Activated naive CD8-positive, alpha-beta T cell treated with anti-CD3 and anti-CD28 coated beads, Interleukin-2, amount 50 U/mL, for 24 hours (primary cell): ENCODE measurements at places on chromosomes 13 and 19.

GRCh38 chr13:50156140-50156539, 140.9 kb downstream of the KCNRG start:
- peaks cover 7% of the 10 kb centered on the region for H3K27me3 ChIP-seq
- no peak overlapping the region for H3K4me3 ChIP-seq
- H3K4me1 ChIP-seq, result peaks cover 26% of the 10 kb centered on the region

DNA sequence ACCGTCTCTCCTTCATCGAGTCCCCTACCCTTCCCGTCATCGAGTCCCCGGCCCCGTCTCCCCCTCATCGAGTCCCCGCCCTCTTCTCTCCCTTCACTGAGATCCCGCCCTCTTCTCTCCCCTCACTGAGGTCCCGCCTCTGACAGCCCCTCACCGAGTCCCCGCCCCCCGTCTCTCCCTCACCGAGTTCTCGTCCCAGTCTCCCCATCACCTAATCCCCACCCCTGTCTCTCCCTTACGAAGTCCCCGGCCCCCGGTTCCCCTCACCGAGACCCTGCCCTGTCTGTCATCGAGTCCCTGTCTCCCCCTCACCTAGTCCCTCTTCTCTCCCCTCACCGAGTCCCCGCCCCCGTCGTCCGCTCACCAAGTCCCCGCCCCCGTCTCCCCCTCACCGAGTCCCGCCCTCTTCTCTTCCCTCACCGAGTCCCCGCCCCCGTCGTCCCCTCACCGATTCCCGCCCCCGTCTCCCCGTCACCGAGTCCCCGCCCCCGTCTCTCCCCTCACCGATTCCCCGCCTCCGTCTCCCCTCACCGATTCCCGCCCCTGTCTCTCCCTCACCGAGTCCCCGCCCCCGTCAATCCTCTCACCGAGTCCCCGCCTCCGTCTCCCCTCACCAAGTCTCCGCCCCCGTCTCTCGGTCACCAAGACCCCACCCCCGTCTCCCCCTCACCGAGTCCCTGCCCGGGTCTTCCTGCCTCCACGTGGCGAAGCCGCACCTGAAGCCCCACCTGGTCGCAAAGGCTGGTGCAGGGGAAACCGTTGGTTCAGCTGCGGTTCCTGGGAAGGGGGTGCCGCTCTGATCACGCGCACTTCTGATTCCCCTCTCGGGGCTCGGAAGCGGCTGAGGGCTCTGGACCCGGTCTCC, 23.9 kb upstream of the ZNF846 start:
- peak; percentile 91 for DNase-seq
- H3K27ac ChIP-seq, result peak overlapping the region; percentile 75
- no peaks in the 10 kb centered on the region for H3K36me3 ChIP-seq
- H3K4me1 ChIP-seq, result peaks cover 32% of the 10 kb centered on the region

DNA sequence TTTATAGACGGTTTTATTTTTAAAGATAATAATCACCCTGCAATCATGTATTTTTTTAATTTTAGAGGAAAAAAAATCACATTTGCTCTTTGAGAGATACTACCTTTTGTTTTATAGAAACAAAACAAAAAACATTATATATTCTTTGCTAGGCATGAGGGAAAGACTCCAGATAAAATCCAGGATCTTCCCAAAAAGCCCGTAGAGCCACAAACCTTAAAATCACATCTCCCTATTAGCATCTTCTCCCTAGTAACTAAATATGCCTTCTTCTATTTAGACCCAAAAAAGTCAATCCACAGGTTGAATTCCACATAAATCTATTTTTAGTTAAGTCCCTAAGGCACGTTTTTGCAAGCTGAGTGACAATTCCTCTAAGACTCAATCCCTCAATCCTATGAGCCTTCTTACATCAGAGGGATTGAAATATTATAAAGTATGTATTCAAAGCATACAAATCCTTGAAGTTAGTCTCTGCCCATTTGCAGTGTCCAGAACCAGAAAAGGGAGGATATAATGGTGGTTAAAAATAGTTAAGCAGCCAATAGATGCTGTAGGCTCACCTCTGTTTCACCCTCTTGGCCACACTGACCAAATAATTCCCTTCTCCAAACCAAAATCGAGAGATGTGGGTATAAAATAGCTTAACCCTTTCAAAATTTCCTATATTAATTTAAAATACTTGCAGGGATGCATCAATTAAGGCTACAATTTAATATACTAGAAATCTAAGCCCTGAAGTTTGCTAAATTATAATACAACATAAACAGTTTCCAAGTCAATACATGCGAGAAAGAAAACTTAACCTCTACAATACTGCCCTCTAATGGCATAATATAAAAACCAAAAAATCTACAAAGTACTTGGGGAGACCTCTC, 64.0 kb downstream of the SERP2 start:
- peak overlapping the region; percentile 77 for H3K4me3 ChIP-seq
- no peak for DNase-seq
- peaks cover 12% of the 10 kb centered on the region for H3K27me3 ChIP-seq
- peaks cover 17% of the 10 kb centered on the region for H3K4me1 ChIP-seq
- H3K36me3 ChIP-seq, result peaks cover 2% of the 10 kb centered on the region
- peak overlapping the region; percentile 52 for H3K27ac ChIP-seq

DNA sequence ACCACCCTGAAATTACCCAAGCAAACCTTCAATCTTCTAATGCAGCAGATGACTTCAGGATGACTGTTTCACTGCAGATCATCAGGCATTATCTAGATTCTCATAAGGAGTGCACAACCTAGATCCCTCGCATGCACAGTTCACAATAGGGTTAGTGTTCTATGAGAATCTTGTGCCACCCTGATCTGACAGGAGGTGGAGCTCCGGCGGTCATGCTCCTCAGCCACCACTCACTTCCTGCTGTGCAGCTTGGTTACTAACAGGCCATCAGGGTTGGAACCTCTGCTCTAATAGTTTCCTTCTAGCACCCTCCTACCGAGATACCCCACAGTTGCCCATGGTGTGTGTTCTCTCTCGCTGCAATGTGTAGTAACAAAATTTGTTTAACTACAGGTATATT, 442.8 kb downstream of the FGF14 start:
- no peaks in the 10 kb centered on the region for H3K27me3 ChIP-seq
- DNase-seq, result no peak
- no peak overlapping the region for H3K27ac ChIP-seq
- no peaks in the 10 kb centered on the region for H3K36me3 ChIP-seq

GRCh38 chr13:60148918-60149317, 14.8 kb downstream of the DIAPH3 start:
- no peak for DNase-seq
- no peaks in the 10 kb centered on the region for H3K36me3 ChIP-seq
- peaks cover 2% of the 10 kb centered on the region for H3K4me1 ChIP-seq
- H3K27me3 ChIP-seq, result peaks cover 4% of the 10 kb centered on the region

DNA sequence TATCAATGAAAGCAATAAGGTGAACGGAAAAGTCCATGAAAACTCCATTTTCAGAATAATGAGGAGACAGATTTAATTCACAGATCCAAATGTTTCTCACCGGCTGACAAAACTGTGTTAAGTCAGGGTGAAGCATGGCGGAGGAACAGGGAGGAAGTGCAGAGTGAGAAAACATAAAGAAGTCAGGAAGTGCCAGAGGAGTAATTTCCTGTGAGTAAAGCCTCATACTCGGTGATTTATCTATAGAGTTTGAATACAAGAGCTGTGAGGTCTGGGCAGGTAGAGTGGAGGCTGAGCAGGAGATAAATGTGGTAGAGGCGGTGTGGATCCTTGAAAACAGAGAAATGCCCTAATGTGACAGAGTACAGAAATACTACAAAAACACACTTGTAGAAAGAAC, 11.4 kb downstream of the CARD8 start:
- DNase-seq, result peak; percentile 41
- no peaks in the 10 kb centered on the region for H3K27me3 ChIP-seq
- peak overlapping the region; percentile 84 for H3K27ac ChIP-seq
- peaks cover 65% of the 10 kb centered on the region for H3K36me3 ChIP-seq
- H3K4me1 ChIP-seq, result peaks cover 65% of the 10 kb centered on the region

GRCh38 chr13:80547885-80548825, 207.2 kb upstream of the SPRY2 start:
- no peak overlapping the region for H3K4me3 ChIP-seq
- peaks cover 2% of the 10 kb centered on the region for H3K4me1 ChIP-seq
- no peaks in the 10 kb centered on the region for H3K36me3 ChIP-seq
- H3K27ac ChIP-seq, result no peak overlapping the region
- DNase-seq, result no peak
